Thyroid gland (tissue), 4 donors: ENCODE measurements at places on chromosomes 3 and 15. TPM values are rescaled to one million over a fixed set of nuclear protein-coding genes. Genes with fewer than 3 reads are reported as not detected.

MYRIP gene
- total RNA-seq, result 7.1 TPM

LXN gene
- total RNA-seq, result 25.8 TPM

ABI3BP gene
- 133 TPM for total RNA-seq

RBMS3 gene
- 142 TPM for total RNA-seq

MYZAP gene
- 9.6 TPM for total RNA-seq

HOMER2 gene
- total RNA-seq, result 92.5 TPM

CYP1A1 gene
- 0.54 TPM for total RNA-seq

MGLL gene
- 24.7 TPM for total RNA-seq

ZPLD1 gene
- not detected for total RNA-seq

DLEC1 gene
- total RNA-seq, result 0.44 TPM

MST1R gene
- 6.1 TPM for total RNA-seq

SLC12A8 gene
- 111 TPM for total RNA-seq

PLSCR5 gene
- not detected for total RNA-seq

IQCF5 gene
- not detected for total RNA-seq

ALS2CL gene
- 66.1 TPM for total RNA-seq
